ENCODE measurements at places on chromosomes 11 and 22. TPM values are rescaled to one million over a fixed set of nuclear protein-coding genes. Genes with fewer than 3 reads are reported as not detected.
A peak's percentile ranks its signal among the peaks of the same experiment; 100 is the strongest.

The EXPH5 gene
- polyA plus RNA-seq = 2.6 TPM

The ART1 gene
- 6.2 TPM for polyA plus RNA-seq

The BTBD18 gene
- polyA plus RNA-seq = 0.12 TPM

The CEND1 gene
- polyA plus RNA-seq = 1.0 TPM

GRCh38 chr22:47203554-47203991, 441.1 kb downstream of the TBC1D22A start:
- DNase-seq = no peak

DNA sequence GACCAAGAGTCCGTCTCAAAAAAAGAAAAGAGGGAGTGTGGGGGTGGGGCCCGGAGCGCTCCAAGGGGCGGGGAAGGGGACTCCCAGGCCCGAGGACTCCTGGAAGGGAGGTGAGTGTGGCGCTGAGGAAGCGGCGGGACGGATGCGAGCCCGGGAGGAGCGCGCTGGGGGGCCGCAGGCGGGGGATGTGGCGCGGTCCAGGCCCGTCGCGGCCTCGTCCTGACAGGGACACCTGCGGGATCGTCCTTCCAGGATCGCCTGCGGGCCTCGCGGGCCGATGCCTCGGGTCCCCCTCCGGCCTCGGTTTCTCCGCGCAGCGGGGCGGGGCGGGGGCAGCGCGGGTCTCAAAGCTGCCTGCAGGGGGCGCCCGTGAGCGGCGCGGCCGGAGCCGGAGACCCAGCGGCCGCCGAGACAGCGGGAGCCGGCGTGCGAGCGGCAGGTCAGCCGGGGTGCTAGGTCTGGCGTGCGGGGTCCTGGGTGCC, 3.8 kb upstream of the ADORA2A start:
- peak; percentile 85 for DNase-seq

DNA sequence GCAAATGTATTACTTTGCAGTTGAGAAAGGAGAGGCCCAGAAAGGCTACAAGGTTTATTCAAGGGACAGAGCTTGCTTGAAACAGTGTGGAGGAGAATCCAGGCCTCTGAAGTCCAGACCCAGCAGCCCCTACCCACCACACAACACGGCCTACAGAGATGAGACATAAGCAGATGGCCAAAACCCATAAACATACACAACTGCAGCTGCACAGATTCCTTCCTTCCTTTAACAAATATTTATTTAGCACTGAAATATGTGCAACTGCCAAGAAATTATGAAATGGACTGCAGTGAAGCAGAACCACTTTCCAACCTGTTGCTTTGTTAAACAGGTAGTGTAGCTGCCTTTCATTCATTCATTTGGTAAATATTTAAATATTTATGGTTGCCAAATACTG, 122.3 kb downstream of the SPATA19 start:
- DNase-seq = peak; percentile 2

GRCh38 chr11:95548416-95548815, 241.2 kb downstream of the FAM76B start:
- no peak for DNase-seq

DNA sequence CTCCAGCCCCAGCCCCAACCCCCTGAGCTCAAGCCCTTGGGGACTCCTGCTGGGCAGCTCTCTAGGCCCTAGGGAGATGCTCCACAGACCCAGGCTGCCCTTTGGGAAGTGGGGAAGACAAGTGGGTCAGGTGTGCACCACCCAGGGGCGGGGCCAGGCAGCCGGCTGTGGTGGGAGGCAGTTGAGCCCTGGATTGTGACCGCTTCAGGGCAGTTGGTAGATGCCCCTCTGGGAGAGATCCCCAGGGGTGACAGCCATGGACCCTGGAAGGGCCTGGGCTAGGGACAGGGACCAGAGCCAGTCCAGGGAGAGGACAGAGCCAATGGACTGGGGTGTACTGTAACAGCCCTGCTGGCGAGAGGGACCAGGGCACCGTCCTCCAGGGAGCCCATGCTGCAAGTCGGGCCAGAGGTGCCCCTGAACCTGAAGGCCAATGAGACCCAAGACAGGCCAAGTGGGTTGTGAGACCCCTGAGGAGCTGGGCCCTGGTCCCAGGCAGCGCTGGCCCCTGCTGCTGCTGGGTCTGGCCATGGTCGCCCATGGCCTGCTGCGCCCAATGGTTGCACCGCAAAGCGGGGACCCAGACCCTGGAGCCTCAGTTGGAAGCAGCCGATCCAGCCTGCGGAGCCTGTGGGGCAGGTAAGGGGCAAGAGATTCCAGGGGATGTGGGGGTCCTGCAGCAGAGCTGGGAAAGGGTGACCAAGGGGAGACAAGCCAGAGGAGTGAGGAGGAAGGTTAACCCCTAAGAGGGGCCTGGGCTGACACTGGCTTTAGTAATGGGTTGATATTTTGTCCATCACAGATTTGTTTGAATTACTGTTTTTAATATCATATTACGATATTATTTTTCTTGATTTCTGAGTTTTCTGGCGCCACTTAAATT, at the start of gene IGLL5:
Gene IGLL5, plus strand, starts transcription at position 196 of the 883 bp plus-strand sequence. Its CDS starts 238 bp downstream, at position 434.
- no peak for DNase-seq

DNA sequence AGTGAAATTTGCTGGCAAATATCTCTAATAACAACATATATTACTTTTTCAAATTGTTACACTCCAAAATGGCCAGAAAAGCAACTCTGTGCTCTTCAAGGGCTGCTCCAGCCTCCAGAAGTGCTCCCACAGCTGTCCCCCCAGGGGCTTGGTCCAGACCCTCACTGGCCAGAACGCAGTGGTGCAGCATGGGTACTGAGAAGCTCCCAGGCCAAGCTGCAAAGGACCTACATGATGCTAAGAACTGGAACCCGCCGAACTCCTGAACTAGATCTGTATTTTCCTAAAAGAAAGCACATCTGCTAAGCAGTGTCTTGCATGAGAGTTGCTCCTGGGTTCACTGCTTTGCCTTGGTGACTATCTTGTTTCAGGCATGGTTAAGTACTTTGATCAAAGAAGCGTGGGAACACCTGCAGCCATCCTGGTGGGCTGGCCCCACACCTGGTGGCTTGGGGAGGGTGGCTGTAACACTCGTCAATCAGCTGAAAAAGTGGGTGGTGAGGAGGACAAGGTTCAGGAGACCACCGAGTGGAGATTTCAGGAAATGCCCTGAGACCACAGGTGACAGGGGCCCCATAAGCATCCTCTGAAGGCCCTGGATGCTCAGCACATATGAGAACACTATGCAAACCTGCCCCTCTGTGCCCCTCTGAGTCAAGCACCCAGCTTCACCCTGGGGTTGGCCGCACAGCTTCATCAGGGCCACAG, 72.7 kb upstream of the PITPNB start:
- no peak for DNase-seq

- DNase-seq = no peak
Observed at GRCh38 chr22:21446827-21447690, 20.1 kb upstream of the TMEM191C start.

GRCh38 chr11:55572548-55572947, 620 bp downstream of the OR4C16 start:
- DNase-seq = no peak

DNA sequence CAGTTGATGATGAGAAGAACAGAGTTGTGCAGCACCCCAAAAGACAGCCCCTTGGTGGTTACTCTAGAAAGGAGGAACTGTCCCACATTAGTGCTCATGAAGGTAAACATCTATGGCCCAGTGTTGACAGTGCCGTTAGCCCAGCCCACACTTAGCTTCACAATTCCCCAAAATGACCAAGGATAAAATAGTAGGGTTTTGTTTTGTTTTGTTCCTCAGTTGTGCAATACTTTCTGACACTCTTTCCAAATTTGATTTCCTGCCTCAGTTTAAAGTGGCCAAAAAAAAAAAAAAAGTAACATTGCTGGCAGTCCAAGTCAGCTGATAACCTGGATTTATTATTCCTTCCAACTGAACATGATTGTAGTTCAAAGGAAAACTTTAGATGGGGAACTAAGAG, 269.4 kb downstream of the TMEM135 start:
- no peak for DNase-seq

DNA sequence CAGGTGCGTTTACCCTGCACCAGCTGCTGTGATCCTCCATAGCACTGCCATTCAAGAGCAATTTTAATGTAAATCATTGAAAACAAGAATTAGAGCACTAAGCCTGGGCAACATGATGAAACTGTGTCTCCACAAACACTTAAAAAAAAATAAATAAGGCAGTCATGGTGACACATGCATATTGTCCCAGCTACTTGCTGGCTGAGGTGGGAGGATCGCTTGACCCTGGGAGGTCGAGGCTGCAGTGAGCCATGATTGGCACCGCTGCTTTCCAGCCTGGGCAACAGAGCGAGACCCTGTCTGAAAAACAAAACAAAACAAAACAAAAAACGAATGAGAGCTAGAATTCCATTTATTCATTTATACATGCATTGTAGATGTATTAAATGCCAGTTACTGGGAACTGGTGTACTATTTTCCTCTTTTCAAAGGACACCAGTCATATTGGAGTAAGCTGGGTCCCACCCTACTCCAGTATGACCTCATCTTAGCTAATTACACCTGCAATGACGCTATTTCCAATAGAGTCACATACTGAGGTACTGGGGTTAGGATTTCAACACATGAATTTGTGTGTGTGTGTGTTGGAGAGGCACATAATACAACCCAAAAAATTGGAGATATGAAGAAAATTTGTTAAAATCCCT, 101.9 kb downstream of the MICAL2 start:
- no peak for DNase-seq

DNA sequence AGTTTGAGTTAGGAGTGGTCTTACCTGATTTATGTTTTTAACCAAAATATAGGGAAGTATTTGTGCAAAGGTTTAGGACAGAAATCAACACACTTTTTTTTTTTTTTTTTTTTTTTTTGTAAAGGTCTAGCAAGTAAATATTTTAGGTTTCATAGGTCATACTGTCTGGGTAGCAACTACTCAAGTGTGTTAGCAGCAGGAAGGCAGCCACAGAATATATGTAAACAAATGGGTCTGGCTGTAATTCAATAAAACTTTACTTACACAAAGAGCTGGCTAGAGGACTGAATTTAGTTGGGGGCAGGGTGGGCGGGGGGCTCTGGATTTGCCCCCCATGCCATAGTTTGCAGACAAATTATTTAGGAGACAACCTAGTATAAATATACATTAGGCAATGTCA, 510.4 kb downstream of the NELL1 start:
- no peak for DNase-seq

- no peak for DNase-seq
Observed at GRCh38 chr11:20522536-20522935, 76.9 kb upstream of the SLC6A5 start.

DNA sequence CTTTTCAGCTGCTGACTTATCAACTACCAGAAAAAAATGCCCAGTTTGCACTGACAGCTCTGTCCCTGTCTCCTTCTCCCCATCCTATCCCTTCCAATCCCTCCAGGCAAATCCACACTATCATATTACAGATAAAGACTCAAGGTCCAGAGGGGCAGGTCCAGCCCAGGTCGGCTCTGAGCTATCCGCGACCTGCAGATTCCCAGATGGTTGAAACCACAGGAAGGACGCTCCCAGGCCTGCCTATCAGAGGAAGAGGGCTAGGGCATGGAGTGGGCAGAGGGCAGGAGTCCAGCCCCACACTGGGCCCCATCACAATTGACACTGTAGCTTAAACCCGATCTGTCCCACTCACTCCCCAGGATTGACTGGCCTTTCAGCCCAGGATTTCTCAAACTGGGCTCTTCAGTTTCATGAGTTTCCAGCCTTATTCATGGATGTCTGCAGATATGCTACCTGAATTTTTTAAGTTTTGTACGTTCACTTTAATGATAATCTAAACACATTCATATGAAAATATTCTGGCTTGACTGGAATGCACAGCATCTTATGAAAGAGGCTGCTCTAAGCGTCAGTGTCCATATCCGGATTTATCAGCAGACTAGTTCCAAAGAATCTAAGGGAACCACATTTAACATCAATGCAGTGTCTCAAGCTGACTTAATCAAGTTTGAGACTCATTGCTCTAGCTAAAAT, 16.4 kb upstream of the FCHSD2 start:
- DNase-seq = no peak

GRCh38 chr11:95100191-95100648, 10.6 kb downstream of the ENDOD1 start:
- DNase-seq = no peak

- DNase-seq = no peak
Observed at GRCh38 chr11:952406-953385, 27.0 kb downstream of the AP2A2 start.

DNA sequence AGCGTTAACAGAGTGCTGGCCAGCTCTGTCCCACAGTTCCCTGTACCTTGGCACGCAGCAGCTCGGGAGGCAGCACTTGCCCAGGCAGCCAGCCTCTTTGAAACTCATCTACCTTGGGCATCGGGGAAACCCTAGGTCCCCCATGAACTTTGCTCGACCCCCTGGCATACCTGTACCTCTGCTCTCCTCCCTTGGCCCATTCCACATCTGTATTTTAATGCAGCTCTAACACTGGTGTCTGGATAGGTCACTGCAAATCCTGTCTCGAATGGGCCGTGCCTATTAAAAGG, 304.1 kb downstream of the TBC1D22A start:
- no peak for DNase-seq
